ENCODE measurements at places on chromosomes 2 and 18.

DNA sequence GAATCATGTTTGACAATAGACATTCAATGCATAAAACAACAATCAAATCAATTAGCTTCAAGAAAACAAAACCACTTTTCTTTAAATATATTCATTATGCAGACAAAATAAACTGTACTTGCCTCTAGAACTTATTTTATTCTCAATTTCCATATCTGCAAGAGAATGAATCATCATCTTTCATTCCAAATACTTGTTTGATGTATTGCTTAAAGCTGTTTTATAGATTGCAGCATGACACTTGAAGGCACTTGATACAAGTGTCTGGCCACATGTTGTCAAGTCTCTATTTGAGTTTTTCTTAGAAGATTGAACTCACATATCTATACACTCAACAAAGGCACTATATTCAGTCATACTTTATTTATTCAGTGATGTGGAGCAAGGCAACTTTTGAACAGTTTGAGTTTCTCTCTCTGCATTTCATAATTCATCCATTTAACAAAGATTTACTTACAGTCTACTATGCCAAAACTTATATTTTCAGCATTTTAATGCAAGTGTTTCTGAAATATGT is 38.7 kb upstream of the DDX18 start:
- DNase-seq = no peak

DNA sequence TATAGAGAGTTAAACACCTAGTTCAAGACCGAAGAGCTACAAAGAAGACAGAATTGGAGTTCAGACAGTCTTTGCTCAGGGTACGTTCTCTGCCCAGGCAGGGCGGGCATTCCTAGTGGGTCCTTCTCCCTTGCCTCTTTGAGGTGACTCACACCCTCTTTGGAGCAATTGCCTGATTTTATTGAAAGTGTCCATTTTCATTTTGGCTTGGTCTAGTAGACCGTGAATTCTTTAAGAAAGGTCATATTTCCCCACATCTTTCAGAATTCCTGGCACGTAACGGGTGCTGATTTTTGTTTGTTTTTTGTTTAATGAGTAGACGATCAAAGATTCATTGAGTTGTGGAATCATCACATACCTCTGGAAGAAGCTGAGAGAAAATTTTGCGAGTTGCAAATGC is 871.5 kb downstream of the RNF144A start:
- no peak for DNase-seq

GRCh38 chr2:11629851-11630250 is 40.1 kb downstream of the NTSR2 start:
- no peak for DNase-seq

GRCh38 chr2:220076734-220077133 is 449.3 kb downstream of the SLC4A3 start:
- DNase-seq = no peak

DNA sequence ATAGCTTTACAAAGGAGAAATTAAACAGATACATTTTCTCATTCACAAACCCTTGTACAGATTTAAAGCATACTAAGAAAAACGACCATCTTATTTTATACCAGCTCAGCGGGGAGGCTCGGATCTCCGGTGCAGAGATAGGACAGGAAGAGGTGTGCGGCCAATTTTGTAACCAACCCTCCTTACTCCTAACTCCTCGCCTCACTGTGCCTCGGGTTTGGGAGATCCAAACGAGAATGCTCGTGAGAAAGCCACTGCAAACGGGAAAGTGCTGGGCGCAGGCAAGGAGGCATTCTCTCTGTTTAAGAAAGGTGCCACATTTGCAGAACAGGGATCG is 1.2 kb downstream of the KDSR start:
- no peak for DNase-seq

Data from CD4-positive, alpha-beta T cell treated with Interleukin-4 for 4 hours (primary cell).